ENCODE measurements at places on chromosomes 16 and 17. TPM values are rescaled to one million over a fixed set of nuclear protein-coding genes. Genes with fewer than 3 reads are reported as not detected.

C16orf89 gene
- not detected for total RNA-seq

SCGB1C2 gene
- total RNA-seq = not detected

PIPOX gene
- total RNA-seq = 1.3 TPM

CPHXL2 gene
- not detected for total RNA-seq

CCR7 gene
- 274 TPM for total RNA-seq

CD300E gene
- total RNA-seq = not detected

SLC13A2 gene
- not detected for total RNA-seq

KCNH6 gene
- total RNA-seq = not detected

ADGRG3 gene
- total RNA-seq = not detected

PLA2G10 gene
- total RNA-seq = not detected

TBC1D3E gene
- not detected for total RNA-seq

TNFRSF13B gene
- 0.31 TPM for total RNA-seq

Measured in activated naive CD8-positive, alpha-beta T cell treated with anti-CD3 and anti-CD28 coated beads for 36 hours (primary cell).